ENCODE measurements at places on chromosomes 2 and 18.

- no peak for DNase-seq
Observed at GRCh38 chr2:121362774-121363173, 77.8 kb upstream of the TFCP2L1 start.

DNA sequence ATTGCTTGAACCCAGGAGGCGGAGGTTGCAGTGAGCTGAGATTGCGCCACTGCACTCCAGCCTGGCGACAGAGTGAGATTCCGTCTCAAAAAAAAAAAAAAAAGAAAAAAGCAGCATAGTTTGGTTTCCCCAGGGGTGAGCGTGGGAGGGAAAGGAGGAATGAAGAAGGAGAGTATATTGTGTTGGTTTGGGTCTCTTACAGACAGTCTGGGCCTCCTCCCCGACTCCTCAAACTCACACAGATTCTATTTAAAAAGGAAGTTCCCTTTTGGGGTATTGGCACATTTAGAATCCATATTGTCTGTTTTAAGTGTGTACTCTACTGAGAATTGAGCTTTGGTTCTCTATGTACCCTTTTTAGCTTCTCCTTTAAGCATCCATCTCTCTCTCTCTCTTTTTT, 27.4 kb upstream of the SLC20A1 start:
- peak; percentile 68 for DNase-seq

GRCh38 chr2:136057802-136058140, 60.2 kb downstream of the CXCR4 start:
- DNase-seq: no peak

GRCh38 chr2:54106631-54107454, 8.6 kb upstream of the ACYP2 start:
- peak; percentile 76 for DNase-seq

GRCh38 chr2:187552828-187553681, 1.2 kb downstream of the TFPI start:
- DNase-seq: peak; percentile 90

All from cardiac fibroblast (primary cell).